H4 (cell line): ENCODE measurements at places on chromosomes 13 and 19.

- no peak for DNase-seq
These were observed 13.2 kb downstream of the KDELR1 start for GRCh38 chr19:48378194-48378570.

- no peak for DNase-seq
These were observed 21.1 kb downstream of the LSM14A start for GRCh38 chr19:34193439-34193838.

DNA sequence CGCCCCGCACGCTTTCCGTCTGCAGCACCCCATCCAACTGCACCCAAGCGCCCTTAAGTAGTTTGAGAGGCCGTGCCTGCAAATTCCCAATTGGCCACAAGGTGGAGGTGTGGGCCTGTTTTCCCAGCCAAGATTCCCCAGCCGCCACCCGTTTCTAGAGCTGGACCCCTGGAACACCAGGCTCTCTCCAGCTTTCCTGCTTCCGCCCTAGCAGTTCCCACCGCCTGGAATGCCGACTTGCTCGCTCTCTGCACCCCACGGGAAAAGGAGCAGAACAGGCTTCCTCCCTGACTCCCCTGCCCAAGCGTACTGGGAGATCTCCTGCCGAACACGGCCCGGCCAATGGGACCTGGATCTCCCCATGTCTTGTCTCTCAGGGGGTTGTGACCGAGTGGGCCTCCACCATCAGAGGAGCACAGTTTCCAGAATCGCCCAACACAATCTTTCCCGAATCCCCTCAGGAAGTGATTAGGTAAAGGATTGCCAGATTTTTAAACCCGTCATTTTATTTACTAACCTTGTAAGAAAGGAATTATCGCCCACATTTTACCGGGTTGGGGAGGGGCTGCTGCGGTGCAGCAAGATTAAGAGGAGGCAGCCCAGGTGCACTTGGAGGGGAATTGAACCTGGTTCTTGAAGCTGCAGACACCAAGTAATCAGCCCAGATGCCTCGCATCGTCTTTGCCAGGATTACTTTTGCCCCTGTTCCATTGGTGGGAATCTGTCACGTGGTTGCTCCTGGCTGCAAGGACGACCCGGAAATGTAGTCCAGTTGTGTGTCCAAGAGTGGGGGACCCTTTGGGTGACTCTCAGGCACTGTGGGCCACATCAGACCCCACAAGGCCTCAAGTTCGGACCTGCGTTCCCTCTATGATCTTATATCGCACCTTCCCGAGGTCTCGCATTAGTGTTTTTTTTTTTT, 3.5 kb upstream of the NAPSA start:
- peak; percentile 94 for DNase-seq

DNA sequence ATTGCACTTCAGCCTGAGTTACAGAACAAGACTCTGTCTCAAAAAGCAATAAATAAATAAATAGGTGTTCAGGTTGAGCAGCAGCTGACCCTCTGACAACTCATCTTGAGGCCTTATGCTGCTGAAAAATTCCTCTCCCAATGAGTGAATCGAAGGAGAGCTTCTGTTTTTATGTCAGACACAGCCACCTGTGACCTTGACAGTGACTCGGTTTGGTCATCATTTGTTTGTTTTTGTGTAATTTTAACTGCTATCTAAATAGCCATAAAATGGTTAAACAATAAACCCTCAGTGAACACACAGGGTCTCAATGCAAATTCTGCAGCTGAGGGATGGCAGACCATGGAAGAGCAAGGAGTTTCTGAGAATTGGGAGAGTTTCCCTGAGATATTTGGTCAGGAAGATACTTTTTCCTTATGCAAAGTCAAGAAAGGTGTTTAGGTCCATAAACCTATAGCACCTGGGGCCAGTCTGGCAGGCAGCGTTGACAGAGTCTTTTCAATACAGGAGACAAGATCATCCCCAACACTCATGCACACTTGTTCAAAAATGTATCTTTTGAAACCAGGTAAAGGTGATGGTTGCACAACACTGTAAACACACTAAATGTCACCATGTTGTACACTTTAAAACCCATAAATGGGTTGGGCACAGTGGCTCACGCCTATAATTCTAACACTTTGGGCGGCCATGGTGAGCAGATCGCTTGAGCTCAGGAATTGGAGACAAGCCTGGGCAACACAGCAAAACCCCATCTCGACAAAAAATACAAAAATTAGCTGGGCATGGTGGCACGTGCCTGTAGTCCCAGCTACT, 16.6 kb upstream of the SLC25A30 start:
- no peak for DNase-seq

- no peak for DNase-seq
These were observed 275.2 kb upstream of the EDNRB start for GRCh38 chr13:78193846-78194245.
